ENCODE measurements at places on chromosomes 1 and 21.

DNA sequence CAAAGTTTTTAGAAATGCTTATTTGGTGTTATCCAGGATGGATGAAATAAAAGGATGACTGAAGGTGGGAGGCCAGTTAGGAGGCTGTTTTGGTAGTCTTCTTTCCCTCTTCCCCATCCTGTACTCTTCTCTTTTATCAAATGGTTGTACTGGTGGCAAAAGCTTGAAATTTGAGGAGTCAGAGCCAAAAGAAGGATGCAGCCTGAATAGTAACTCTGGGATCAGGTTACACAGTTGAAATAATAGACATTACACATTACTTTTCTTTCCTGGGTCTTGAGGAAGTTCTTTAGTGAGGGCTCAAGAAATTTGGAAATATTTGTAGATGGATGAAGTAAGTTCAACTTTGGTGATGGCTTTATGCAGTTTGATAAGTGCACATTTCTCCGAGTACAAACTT is 108.6 kb downstream of the GPR52 start:
- no peak for DNase-seq

DNA sequence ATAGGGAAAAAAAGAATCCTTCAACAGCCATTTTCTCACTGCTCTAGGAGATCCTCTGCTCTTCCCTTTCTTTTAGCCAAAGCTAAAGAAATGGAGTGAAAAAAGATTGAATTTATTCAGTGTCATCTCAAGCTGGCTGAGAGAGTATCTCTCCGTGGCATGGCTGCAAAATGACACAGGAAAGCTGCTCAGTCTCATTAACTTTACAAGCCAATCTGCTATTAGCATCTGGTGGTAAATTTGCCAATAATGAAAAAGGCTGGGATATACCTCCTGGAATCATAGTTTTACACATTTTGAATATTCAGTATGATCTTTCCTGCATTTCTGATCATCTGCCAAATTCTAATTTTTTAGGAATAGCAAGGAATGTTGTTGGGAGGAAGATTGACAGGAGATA is 176.8 kb upstream of the CHRM3 start:
- DNase-seq = no peak

DNA sequence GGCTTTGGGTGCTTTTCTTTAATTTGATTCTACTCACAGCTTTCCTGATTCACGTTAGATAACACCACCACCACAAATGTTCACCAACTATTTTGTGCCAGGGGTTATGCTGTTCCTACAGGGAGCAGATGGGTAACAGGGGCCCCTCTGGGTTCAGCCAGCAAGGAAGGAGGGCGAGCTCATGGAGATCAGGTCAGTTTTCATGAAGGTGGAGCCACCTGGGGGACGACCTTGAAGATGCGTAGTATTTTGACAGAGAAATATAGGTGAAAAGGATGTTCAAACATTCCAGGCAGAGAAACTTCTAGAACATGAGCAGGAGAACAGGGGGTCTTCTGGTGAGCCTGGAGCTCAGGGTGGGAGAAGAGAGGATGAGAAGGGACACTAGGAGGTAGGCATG is 28.9 kb downstream of the KIAA0040 start:
- no peak for DNase-seq

DNA sequence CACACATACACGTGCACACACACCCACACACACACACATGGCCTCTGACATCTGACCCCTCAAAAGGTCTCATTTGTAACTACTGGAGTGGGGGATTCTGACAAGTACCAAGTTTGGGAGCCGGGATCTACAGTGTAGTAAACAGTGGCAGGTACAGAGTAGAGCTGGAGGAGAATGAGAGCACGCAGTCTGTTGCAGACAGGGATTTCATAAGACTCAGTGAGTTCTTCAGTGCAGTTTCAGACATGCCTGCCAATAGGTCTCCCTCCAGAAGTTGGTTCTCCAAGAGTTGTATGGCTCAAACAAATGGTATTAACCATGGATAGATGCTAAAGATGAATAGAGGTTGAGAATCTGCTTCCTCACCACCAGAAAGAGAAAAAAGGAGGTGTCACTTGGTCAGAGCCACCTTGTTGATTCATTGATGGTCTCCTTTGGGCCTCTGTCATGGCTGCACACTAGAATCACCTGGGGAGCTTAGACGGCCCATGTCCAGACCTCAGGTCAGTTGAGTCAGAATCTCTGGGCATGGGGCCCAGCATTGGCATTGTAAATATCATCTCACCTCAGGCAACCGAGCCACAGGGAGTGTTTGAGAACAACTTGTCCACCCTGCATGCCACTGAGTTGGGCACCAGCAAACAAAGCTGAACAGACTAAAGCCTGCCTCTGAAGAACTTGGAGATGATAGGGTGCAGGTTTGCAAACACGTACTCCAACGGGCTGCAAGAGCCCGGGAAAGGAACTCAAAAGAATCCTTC is 122.1 kb downstream of the EDEM3 start:
- DNase-seq = no peak

DNA sequence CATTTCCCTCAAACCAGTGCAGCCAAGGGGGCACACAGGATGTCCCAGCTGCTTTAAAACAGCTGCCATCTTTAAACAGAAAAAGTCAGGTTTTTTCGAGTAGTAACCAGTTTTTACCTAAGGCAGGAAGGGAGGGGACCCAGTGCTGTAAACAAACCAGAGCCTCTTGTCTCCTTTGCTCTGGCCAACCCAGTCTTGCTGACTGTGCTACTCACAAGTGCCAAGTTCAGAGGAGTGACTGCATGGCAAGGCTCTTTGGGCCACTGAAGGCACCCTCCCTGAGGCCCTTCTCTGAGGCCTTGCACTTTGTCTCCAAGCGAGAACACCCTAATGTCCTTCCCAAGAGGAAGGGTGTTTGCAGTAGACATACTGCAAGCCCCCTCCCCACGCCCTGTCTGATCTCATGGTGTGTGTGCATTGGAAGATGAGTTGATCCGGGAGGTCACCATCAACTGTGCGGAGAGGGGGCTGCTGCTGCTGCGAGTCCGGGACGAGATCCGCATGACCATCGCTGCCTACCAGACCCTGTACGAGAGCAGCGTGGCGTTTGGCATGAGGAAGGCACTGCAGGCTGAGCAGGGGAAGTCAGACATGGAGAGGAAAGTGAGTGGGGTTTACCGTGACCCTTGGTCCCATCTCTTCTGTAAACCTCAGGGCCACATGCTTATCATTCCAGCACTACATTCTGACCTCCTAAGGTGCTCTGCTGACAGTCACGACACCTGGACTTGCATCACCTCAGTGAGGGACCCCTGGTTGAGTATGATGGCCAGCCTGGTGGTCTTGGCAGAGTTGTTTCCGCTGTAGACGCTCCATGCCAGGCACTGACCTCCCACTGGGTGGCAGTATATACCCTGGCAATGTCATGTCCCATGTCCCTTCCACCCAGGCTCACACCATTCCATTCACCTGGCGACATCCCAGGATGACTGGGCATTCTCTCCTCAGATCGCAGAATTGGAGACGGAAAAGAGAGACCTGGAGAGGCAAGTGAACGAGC is 4.7 kb downstream of the DNALI1 start:
- DNase-seq = no peak

DNA sequence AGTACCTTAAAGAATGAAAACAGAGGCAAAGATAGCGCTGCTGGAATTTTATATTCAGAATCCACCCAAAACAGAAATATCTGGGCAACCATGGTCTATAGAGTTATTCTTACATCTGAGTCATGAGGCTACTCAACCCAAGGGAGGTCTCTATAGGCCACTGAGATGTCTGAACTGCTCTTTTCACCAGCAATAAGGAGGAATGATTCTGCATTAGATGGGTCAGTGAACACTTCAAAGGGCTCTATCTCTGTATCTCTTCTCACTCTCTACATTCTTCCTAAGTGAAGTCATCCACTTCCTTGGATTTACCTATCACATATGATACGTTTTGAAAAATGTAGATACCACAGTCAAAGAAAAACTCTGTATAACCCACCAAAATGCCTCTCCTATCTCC is 90.2 kb upstream of the NGF start:
- no peak for DNase-seq

All from fibroblast of skin of left biceps (primary cell).